ENCODE measurements at places on chromosomes 2 and 18.

GRCh38 chr2:10992023-10992791 lies 80.5 kb downstream of the KCNF1 start:
- no peak for DNase-seq

DNA sequence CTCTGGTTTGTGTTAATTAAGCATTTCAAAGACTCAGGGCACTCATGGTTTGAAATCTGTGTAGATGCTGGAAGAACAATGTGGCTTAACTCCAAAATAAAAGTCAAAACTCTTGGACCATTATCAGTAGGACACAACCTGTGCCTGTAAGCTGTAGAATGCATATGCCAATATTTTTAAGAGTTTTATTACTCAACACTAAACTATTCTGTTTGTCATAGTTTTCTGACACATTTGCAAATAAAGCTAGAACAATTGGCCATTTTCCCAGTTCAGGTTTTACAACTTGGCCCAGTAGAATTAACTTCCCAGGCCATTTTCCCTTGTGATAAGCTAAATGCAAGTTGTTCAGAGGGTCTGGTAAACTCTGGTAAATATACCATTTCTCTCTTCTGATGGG lies 713.1 kb downstream of the CBLN2 start:
- DNase-seq = no peak

DNA sequence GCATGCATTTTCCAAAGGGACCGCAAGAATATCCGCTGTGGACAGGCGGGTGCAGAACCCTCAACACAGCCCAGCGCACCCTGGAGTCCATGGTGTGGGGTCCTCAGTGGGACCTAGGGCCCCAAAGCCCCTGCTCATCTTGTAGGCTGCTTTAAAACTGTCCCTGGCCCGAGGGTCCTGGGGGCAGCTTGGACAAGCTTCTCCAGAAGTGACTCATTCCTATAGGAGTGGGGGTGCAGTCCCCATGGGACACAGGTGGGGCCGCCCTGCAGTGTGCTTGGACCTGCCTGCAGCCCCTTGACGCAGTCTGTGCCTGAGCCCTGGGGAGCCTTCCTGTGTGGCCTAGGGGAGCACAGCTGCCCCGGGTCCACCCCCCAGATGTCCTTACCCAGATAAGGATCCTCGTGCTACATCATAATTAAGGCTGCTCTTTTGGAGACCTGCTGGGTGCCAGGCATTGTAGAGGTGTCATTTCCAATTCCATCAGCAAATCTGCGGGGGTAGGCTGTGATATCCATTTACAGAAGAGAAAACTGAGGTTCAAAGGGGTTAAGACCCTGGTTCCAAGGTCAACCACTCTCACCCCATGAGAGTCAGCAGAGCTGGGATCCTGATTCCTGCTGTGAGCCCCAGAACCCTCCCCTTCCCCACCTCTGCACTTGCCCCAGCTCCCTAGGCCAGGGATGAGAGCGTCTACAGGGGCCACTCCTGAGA lies 1.7 kb upstream of the HS6ST1 start:
- no peak for DNase-seq

DNA sequence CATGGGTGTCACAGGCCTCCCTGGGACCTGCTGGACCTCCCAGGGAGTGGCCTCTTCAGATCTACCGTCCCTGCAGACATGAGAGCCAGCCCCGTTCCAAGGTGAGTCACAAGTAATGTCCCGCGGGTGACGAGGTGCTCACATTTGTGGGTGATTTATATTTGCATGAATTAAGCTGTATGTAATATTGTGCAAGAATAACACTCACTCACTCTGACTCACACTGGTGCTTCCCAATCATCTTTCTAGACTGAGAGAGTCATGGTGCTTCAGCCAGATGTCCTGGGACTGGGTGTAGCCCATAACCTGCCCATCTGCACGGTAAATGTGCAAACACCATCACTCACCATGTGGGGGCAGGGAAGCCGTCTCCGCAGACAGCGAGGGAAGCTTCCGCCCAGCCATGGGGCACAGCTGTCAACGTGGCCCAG lies 347.5 kb upstream of the SALL3 start:
- no peak for DNase-seq

DNA sequence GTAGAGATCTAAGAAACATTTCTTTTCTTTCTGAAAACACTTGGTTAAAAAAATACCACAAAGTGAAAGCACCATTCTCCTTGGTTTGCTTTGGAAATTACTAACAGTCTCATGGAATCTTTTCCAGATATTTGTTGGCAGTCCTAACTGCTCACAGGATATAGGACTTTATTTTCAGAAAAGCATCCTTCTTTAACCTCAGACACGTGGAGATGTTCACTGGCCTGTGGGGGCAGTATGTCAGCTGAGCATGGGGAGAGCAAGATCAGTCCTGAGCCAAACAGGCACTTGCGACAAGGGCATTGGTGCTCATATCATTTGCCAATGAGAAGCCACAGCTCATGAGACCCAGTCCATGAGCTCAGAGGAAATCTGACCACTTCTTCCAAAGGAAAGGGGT lies 371.9 kb downstream of the NBAS start:
- no peak for DNase-seq

All from NCI-H446 (cell line).